Epithelial cell of prostate (primary cell): ENCODE measurements at places on chromosomes 13 and 19.

DNA sequence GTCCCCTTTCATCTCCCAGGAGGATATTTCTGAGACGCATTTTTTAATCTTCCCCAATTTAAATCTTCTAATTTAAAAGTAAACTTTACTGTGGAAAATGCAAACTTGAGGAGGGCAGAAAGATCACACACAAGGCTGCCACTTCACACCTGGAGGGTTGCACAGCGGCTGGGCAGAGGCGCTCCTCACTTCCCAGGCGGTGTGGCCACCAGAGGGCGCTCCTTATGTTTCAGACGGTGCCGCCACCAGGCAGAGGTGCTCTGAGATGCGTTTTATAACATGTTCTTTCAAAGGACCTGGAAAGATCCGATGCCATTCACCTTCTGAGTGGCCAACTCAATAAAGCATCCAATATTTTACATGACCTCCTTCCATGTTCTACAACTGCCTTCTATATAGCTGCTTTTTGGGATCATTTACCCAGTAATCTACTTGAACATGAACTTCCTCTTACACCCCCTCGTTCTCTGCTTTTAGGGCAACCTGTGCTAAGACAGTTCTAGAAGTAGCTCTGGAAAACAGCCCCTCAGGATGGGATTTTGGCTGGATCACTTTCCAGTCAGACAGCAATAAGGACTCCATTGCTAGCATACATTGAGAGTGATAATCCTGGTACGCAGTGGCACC lies 14.8 kb upstream of the MTUS2 start:
- no peak for DNase-seq

DNA sequence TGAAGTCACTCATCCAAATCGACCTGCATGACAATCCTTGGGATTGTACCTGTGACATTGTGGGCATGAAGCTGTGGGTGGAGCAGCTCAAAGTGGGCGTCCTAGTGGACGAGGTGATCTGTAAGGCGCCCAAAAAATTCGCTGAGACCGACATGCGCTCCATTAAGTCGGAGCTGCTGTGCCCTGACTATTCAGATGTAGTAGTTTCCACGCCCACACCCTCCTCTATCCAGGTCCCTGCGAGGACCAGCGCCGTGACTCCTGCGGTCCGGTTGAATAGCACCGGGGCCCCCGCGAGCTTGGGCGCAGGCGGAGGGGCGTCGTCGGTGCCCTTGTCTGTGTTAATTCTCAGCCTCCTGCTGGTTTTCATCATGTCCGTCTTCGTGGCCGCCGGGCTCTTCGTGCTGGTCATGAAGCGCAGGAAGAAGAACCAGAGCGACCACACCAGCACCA lies 5.9 kb downstream of the SLITRK5 start:
- no peak for DNase-seq

GRCh38 chr19:7492142-7492541 lies 3.3 kb upstream of the PEX11G start:
- no peak for DNase-seq

GRCh38 chr19:10306327-10306726 lies 3.3 kb downstream of the ZGLP1 start:
- no peak for DNase-seq

DNA sequence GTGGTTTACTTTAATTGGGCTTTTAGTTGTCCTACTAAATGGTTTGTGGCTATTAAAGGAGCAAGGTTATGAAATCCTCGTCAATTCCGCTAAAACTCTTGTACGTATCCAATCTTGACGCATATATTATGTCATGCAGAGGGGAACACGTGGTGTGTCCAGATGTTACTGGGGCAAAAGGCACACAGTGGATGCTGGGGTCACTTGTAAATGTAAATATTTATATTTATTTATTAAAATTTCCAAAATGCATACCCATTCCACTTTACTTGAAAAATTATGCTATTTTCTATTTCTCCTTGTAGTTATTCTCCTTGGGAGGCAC lies 36.7 kb upstream of the SLC46A3 start:
- no peak for DNase-seq

GRCh38 chr13:108786456-108787200 lies 157.2 kb downstream of the MYO16 start:
- no peak for DNase-seq

GRCh38 chr13:91618315-91618714 lies 219.9 kb downstream of the GPC5 start:
- no peak for DNase-seq

GRCh38 chr13:112680741-112681360 lies 9.0 kb upstream of the ATP11A start:
- no peak for DNase-seq

- no peak for DNase-seq
Measured at GRCh38 chr13:19596960-19597361, 35.6 kb upstream of the TPTE2 start.

DNA sequence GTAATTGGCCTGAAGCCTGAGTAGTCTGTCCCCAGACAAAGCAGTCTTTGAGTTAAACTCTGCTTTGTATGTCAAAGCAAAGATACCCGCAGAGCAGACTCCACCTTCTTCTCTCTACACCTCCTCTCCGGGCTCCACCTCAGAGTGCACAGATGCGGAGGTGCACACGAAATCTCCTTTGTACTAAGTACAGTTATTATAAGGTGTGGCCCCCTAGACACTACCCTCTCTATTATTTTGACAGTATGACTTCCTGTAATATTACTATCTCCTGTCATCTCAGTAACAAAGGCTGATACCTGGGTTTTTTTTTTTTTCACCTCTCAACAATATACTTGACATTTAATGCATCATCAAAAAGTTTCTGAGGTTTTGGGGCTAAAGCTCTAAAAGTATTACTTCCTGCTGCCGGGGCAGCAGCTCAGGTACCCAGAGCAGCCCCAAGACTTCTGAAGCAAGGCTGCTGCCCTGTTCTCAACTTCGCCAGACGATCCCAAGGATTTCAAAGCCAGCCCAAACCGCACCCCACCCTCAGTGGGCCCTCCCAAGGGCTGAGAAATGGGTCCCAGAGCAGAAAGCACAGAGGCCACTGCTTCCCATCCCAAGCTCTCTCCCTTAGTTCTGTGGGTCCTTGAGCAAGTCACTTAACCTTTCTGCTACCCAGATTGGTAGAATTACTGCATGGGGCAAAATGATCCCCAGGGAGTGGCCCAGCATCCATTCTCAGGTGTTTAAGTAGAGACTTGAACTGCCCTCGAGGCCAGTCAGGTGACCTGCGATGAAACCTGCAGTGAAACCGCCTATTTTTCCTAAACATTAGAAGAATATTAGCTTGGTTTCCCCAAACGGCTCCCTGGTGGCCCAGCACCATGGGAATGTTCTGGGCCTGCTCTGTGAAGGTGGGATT lies 180.6 kb downstream of the FOXO1 start:
- DNase-seq, result no peak

DNA sequence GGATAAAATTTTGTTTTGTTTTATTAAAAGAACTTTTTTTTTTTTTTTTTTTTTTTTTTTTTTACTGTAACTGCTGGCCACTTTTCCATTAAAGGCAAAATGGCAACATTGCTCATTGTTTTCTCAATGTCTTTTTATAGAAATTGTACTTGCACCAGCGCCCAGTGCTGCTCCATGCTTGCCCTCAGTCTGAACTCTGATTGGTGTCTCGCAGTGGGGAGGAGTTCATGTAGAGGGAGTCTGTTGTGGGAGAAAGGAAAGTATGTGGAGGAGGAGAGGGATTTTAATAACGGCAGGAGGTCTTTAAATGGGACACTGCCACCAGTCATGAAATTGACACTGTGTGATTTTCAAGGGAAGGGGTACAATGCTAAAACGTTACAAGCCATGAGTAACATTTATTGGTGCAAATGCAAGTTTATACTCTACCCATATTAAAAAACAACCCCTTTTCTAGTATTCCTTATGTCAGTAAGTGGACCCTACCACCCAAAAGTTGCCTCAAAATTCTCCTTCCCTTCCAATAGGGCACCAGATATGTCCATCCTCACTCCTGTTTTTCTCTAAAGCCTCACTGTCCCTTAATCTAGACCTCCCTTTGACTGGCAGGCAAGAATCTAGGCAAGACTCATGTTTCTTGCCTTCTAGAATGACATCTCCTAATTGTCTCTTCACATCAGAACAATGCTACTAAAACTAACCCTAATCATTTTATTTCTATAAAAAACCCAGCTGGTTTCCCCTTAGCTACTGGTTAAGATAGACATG lies 3.2 kb downstream of the RASL11A start:
- no peak for DNase-seq

DNA sequence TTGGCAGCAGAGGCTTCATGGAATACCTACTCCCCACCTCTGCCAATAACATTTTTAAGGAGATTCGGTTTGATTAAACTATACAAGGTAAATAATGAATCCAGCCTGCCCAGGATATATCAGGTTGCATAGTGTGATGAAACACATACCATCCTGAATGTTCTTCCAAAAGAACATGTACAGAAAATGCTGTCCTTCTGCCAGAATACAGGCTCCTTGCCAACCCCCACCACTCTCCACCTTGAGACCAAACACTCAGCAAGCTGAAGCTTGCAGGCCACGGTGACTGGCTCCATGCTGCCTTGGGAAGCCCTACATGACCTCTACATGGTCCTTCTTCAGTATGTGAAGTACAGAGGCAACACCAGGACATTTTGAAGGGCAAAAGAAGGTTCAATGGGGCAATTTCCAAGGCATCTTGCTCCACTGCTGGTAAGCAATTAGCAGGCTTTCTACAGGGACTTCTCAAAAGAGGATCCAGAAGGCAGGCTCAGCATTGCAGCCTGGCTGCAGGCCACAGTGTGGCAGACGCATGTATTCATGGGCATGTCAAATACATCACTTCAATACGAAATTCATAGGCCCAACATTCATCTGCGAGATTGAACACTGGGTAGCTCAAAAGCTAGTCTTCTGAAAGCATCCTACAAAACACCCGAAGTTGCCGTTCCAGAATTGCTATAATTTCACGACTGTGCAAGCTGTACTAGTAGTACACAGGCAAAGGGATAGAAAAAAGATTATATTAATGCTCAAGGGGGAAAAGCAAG lies 62.4 kb upstream of the SERP2 start:
- peak; percentile 87 for DNase-seq

DNA sequence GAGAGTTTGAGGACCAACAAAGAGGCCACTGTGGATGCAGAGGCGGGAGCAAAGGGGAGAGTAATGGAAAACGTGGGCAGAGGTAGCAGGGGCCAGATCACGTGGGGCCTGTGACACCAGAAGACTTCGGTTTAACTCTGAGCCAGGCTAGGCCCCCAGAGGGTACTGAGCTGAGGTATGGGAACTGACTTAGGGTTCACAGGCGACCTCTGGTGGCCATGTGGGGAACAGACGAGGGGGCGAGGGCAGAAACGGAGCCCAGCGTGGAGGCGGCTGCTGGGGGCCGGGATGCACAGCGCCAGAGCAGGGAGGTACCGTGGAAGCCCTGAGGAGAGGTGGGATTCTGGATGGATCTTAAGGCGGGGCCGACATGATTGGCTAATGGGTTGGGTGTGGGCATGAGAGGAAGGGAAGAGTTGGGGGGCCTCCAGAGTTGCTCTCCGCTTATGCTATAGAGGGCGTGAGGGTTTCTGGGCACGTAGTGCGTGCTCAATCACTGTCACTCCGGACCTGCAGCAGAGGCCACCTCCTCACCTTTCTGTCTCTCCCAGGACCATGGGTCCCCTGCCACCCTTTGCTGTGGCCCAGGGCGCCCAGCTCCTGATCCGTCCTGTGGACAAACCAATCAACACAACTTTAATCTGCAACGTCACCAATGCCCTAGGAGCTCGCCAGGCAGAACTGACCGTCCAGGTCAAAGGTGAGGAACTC lies 13.7 kb downstream of the PVR start:
- DNase-seq, result no peak

- DNase-seq, result no peak
Measured at GRCh38 chr13:113402471-113403254, 38.7 kb upstream of the GRTP1 start.

- DNase-seq, result no peak
Measured at GRCh38 chr19:20235156-20235555, 68.1 kb downstream of the ZNF486 start.

DNA sequence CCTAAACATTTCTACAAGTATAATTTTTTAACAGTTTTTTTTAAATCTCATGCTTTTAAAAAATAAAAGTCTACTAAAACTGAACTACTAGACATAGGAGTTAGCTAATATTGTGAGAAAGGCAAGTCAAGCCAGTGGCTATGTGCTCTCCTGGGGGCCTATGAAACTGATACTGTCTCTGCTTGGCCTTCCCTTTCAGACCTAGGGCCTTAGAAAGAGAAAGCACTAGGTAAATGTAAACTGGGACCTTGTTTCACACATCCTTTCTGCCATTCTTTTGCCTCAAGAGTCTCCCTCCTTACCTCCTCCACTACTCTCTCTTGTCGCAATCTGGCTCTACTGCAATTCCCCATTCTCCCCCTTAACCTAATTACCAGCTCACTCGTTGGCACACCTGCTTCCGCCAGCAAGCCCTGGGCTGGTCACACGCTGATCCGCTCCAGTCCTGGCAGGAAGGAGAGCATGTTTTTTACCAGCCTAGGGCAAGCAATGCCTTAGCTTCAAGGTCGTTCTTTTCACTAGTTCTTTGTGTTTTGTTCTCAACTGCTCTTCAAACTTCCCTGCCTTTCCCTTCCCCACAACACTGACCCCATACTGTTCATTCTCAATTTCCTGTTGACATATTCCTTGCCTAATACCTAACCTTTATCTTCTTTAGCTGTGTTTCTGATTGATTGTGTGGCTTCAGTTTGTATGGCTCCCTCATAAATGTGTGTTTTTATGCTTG lies 23.1 kb downstream of the TBC1D4 start:
- no peak for DNase-seq

DNA sequence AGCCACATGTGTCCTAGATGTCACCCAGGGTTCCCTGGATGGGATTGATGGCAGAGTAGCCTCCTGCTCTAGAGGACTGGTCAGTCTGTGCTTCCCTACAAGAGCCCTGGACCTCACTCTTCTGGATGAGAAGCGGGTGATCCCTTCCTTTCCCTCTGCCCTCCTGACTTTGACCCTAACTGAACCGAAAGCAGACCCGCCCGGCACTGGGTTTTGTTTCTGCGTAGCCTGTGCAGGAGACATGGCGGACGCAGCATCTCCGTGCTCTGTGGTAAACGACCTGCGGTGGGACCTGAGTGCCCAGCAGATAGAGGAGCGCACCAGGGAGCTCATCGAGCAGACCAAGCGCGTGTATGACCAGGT lies 4.9 kb downstream of the THOP1 start:
- DNase-seq, result no peak

DNA sequence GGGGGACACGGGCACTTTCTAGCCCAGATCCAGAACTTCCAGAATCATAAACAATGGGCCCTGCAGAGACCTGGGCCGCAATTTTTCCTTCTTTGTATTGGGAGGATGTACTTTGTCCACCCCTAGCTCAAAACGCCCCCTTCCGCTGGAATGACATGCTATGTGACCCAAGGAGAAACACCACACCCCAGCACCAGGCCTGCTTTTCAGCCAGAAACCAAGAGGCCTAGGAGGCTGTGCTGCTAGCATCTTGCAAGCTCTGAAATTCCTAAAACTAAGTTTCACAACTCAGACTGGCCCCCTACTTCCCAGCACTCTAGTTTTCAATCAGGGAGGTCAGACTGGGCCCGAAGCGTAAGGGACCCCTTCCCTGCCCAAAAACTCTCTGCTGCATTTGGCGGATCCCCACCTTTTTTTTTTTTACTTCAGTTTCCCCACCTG lies 538 bp downstream of the LSM4 start:
- no peak for DNase-seq

GRCh38 chr13:52739468-52740071 lies at the start of gene CNMD:
Gene CNMD (minus strand): TSS chr13:52739820. CDS start chr13:52739701, 119 bp downstream.
- no peak for DNase-seq

GRCh38 chr19:44942067-44942571 lies at the start of gene APOC4:
Gene APOC4 (plus strand): TSS chr19:44942237. CDS start chr19:44942278, 41 bp downstream.
- DNase-seq, result no peak
